ENCODE measurements at places on chromosomes 4 and X.

GRCh38 chrX:154372612-154373022 is 1.8 kb downstream of the FLNA start:
- DNase-seq: no peak

GRCh38 chr4:57303012-57303751 is 193.0 kb upstream of the IGFBP7 start:
- DNase-seq: no peak

GRCh38 chr4:166012129-166013030 is 139.3 kb downstream of the TLL1 start:
- DNase-seq: no peak

GRCh38 chr4:184462724-184463123 is 11.6 kb downstream of the IRF2 start:
- no peak for DNase-seq
